HFFc6 (cell line): ENCODE measurements at places on chromosomes 7 and 10. TPM values are rescaled to one million over a fixed set of nuclear protein-coding genes. Genes with fewer than 3 reads are reported as not detected.

Gene SEMA4G
- 1.4 to 2.2 TPM (median 1.8 TPM) in 3 replicates for total RNA-seq

Gene ZNF239
- total RNA-seq = 4.5 to 6.9 TPM (median 6.3 TPM) in 3 replicates

DNA sequence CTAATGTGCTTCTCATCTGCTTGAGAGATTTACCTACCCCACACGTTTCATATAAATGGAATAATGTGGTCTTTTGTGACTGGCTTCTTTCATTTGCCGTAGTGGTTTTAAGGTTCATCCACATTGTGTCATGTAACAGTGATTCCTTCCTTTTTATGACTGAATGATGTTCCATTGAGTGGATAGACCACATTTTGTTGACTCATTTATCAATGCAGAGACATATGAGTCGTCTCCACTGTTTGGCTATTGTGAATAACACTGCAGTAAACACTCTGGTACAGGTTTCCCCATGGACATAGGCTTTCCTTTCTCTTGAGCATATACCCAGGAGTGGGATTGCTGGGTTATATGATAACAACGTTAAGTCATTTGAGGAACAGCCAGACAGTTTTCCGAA, 2.0 kb upstream of the AOC1 start:
- H3K36me3 ChIP-seq = no peaks in the 10 kb centered on the region
- no peak for DNase-seq
- H3K4me1 ChIP-seq = no peaks in the 10 kb centered on the region
- no peak overlapping the region for H3K4me3 ChIP-seq

GRCh38 chr7:39703144-39703543, 79.8 kb downstream of the RALA start:
- H3K36me3 ChIP-seq = peaks cover 56% of the 10 kb centered on the region
- H3K27me3 ChIP-seq = no peaks in the 10 kb centered on the region; the same call in 1 of the 2 replicates
- H3K27ac ChIP-seq = no peak overlapping the region
- no peak overlapping the region for H3K4me3 ChIP-seq

Gene NT5C2
- 78.5 to 86.5 TPM (median 79.5 TPM) in 3 replicates for total RNA-seq

Gene LRMDA
- 0.32 to 0.77 TPM in 2 of 3 replicates, not detected in the other for total RNA-seq

DNA sequence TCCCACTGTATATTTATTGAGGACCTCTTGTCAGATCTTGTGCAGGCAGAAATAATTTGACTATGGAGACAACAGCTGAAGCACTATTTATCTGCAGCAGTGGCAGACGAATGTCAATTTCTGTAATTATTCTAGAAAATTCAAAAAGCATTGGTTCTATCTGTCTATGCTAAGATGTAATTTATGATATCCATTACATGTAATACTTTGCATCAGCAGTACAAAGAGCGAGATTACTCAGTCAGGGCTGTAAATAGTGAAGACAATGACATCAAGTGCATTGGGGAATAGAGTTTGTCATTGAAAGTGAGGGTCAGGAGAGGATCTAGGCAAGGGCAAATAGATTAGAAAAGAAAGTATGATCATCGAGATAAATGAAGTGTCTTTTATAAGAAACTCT, 508.2 kb downstream of the ZWINT start:
- no peak overlapping the region for H3K4me3 ChIP-seq
- H3K27ac ChIP-seq = no peak overlapping the region
- no peaks in the 10 kb centered on the region for H3K36me3 ChIP-seq
- H3K4me1 ChIP-seq = no peaks in the 10 kb centered on the region
- H3K27me3 ChIP-seq = no peaks in the 10 kb centered on the region

DNA sequence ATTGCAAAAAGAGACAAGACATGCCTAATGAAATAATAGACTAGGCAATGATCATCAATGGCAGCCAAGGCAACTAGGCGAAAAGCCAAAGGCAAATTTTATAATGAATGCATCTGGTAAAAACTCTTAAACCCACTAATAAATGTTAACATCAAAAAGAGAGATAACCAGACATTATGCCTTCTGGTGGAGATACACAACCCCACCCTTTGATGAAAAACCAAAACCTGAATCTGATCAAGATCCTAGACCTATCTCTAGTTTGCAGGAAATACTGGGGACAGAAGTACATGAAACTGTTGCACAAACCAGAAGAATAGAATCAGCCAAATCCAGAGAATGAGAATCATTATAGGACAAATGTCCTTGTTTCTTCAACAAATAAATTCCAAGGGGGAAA, 22.0 kb upstream of the GSAP start:
- H3K4me1 ChIP-seq = peaks cover 58% of the 10 kb centered on the region
- no peak for DNase-seq
- H3K36me3 ChIP-seq = no peaks in the 10 kb centered on the region
- no peaks in the 10 kb centered on the region for H3K27me3 ChIP-seq
